ENCODE measurements at places on chromosomes 1 and 21. TPM values are rescaled to one million over a fixed set of nuclear protein-coding genes. Genes with fewer than 3 reads are reported as not detected.

GBP6 gene
- total RNA-seq: not detected

MMEL1 gene
- total RNA-seq: 3.6 TPM

DNA sequence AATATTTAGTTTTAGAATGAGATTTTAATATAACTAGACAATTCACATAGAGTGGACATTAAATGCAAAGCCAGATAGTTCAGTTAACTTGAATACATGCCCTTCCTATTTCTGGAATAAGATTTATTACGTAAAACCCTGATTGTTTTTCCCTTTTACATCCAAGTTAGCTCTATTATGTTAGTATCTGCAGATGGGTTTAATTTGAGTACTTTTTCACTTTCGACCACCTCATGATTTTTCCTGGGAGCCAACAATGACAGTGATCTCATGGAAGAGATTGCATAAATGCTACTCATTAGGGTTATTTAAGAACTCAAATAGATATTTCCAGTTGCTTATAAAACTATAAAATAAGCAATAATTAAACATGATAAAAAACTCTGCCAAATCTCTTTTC is 199.4 kb upstream of the PTGFR start:
- DNase-seq: no peak

GRCh38 chr1:50163680-50164079 is 55.0 kb downstream of the ELAVL4 start:
- DNase-seq: no peak

FCRL1 gene
- total RNA-seq: not detected
